Upper lobe of right lung (tissue), 1 donor: ENCODE measurements at places on chromosomes 2 and 18. TPM values are rescaled to one million over a fixed set of nuclear protein-coding genes. Genes with fewer than 3 reads are reported as not detected.

Gene G6PC2
- total RNA-seq = not detected

Gene GCKR
- total RNA-seq = not detected

DNA sequence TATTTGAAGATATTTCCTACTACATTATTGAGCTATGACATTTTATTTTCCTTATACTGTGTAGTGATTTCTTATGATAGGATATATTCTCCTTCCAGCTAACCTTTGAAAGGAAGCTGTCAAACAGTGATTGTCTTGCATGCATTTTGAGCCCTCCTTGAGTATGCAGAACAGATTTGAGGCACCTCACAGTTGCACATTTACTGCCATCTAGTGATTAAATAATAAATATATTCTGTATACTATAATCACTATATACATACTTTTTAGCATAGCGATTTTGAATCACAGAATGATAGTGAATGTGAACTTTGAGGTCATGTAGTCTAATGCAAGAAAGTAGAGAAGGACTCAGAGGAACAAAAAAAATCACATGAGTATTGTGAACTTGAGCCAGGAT lies 268.4 kb upstream of the CDH19 start:
- no peaks in the 10 kb centered on the region for H3K4me1 ChIP-seq
- H3K36me3 ChIP-seq = no peaks in the 10 kb centered on the region
- no peak for DNase-seq
- H3K27ac ChIP-seq = no peak overlapping the region

DNA sequence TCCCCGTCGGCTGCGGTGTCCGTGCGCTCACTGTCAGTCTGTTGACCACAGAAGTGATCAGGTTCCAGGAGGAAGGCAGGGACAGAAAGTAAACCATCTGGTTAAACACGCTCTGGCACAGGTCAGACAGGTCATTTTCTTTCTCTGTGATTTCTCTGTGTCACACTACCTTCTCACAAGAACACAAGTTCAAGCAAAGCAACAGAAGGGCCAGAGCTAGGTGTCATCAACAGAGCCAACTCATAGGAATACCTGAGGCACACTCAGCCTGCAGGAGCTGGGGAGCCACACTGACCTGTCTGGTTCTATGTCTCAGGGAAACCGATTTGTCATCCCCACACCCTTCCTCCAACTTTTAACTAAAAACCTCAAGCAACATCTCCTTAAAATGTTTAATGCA lies 115.1 kb upstream of the ZBTB14 start:
- H3K27ac ChIP-seq = no peak overlapping the region
- DNase-seq = no peak
- H3K27me3 ChIP-seq = no peaks in the 10 kb centered on the region
- no peak overlapping the region for H3K4me3 ChIP-seq
- no peaks in the 10 kb centered on the region for H3K36me3 ChIP-seq
- no peaks in the 10 kb centered on the region for H3K4me1 ChIP-seq

DNA sequence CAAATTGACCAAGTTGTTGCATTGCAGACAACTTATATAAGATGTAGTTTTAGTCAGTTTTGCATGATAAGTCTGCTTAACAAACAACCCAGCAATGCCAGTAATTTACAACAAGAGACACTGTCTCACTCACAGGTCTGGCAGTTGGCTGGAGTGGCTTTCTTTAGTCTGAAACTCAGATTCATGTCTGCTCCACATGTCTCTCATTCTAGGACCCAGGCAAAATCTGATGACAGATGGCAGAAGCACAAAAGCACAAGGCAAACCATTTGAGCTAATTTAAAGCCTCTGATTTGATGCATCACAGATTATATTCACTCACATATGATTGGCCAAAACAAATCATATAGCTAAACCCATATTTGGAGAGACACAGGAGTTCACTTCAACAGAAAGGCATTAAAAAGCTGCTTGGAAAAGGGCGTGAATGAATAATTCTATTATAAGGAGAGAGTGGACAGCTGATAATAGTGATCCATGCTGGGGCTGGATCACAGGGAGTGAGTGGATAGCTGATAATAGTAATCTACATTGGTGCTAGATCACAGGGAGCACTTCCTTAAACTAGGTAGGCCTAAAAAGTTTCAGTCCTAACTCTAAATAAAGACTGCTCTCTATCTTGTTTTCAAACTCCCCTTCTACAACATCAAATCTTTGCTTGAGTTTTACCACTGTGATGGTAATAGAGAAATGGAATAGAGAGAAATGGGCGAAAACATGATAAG lies 593.2 kb upstream of the ZNF804A start:
- no peak overlapping the region for H3K4me3 ChIP-seq
- no peaks in the 10 kb centered on the region for H3K36me3 ChIP-seq
- H3K4me1 ChIP-seq = no peaks in the 10 kb centered on the region
- DNase-seq = no peak
- H3K27me3 ChIP-seq = no peaks in the 10 kb centered on the region
- no peak overlapping the region for H3K27ac ChIP-seq

- H3K27ac ChIP-seq = no peak overlapping the region
- no peak overlapping the region for H3K4me3 ChIP-seq
- no peak for DNase-seq
- no peaks in the 10 kb centered on the region for H3K27me3 ChIP-seq
- no peaks in the 10 kb centered on the region for H3K4me1 ChIP-seq
Measured at GRCh38 chr18:73980289-73980979, 167.2 kb downstream of the FBXO15 start.
